ENCODE measurements at places on chromosomes 12 and 14.

GRCh38 chr12:94263011-94263811, 114.8 kb downstream of the PLXNC1 start:
- no peak for DNase-seq

GRCh38 chr14:92684801-92685560, 63.4 kb downstream of the LGMN start:
- DNase-seq, result no peak

GRCh38 chr14:81222126-81222525, 1.4 kb upstream of the GTF2A1 start:
- DNase-seq, result no peak

- DNase-seq, result peak; percentile 85
These were observed 28.2 kb downstream of the TSPAN19 start for GRCh38 chr12:85007836-85008235.

GRCh38 chr12:102249079-102249841, 51.6 kb upstream of the PMCH start:
- no peak for DNase-seq

DNA sequence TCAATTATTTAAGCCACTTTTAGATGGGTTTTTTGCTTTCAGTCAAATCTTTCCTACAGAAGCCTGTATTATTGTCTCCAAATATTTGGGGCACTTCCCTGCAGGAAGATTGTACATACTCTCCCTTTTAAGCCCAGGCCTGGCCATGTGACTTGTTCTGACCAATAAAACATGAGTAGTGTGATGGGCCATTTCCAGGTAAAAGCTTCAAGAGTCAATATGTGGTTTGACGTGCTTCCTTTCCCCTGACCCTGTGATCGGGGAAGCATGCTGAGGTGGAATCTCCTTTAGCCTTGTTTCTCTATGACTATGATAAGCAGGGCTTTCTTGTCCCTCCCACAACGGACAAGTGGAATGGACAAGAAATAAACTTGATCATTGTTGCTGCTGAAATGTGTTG, 14.2 kb upstream of the NIN start:
- no peak for DNase-seq

- DNase-seq, result no peak
These were observed 53.3 kb downstream of the WDR20 start for GRCh38 chr14:102192840-102193502.

- DNase-seq, result no peak
These were observed 206.6 kb downstream of the KSR2 start for GRCh38 chr12:117762143-117762542.

GRCh38 chr14:91419044-91419397, 1.4 kb upstream of the CCDC88C start:
- DNase-seq, result no peak

GRCh38 chr12:16607906-16608775, 2.2 kb upstream of the LMO3 start:
- DNase-seq, result no peak

GRCh38 chr12:123410041-123410412, 26.1 kb downstream of the KMT5A start:
- DNase-seq, result no peak

GRCh38 chr12:106445959-106446358, 88.4 kb downstream of the POLR3B start:
- DNase-seq, result no peak

DNA sequence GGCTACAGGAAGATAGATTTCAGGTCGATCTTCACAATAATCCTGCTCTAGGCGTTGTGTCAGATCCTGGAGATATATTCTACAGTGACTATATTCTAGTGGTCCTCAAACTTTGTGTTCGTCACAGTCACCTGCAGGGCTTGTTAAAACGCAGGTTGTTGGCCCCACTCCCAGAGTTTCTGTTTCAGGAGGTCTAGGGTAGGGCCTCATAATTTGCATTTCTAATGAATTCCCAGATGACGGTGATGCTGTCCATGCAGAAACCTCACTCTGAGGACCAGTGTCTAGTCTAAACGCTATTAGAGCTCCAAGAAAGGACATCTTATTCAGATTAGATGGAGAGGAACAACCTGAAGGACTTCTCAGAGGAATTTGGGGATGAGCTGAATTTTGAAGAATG, 13.2 kb upstream of the SLC6A13 start:
- DNase-seq, result no peak

- no peak for DNase-seq
These were observed 328.7 kb downstream of the RAD51B start for GRCh38 chr14:68148276-68148675.

- DNase-seq, result peak; percentile 11
These were observed 437 bp downstream of the ERO1A start for GRCh38 chr14:52694761-52695480.

GRCh38 chr14:39739796-39740195, 307.6 kb upstream of the FBXO33 start:
- no peak for DNase-seq

GRCh38 chr14:100192250-100192671, 32.8 kb upstream of the DEGS2 start:
- no peak for DNase-seq

GRCh38 chr12:70006619-70006973, 181.6 kb downstream of the MYRFL start:
- no peak for DNase-seq

DNA sequence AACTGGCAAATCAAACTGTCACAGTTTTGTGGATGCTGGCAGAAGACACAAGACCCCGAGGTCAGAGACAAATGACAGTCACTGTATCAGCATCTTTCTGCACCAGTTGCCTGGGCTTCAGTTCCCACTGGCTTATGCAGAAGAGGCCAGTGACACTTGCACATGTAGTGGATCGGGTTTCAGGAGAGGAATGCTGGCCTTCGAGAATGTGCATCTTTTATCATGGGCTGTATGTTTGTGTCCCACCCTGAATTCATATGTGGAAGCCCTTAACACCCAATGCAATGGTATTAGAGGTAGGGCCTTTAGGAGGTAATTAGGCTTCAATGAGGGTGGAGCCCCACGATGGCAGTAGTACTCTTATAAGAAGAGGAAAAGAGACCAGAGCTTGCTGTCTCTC, 150.9 kb downstream of the SLC15A4 start:
- no peak for DNase-seq

GRCh38 chr12:124537525-124538193, 29.8 kb downstream of the NCOR2 start:
- no peak for DNase-seq

DNA sequence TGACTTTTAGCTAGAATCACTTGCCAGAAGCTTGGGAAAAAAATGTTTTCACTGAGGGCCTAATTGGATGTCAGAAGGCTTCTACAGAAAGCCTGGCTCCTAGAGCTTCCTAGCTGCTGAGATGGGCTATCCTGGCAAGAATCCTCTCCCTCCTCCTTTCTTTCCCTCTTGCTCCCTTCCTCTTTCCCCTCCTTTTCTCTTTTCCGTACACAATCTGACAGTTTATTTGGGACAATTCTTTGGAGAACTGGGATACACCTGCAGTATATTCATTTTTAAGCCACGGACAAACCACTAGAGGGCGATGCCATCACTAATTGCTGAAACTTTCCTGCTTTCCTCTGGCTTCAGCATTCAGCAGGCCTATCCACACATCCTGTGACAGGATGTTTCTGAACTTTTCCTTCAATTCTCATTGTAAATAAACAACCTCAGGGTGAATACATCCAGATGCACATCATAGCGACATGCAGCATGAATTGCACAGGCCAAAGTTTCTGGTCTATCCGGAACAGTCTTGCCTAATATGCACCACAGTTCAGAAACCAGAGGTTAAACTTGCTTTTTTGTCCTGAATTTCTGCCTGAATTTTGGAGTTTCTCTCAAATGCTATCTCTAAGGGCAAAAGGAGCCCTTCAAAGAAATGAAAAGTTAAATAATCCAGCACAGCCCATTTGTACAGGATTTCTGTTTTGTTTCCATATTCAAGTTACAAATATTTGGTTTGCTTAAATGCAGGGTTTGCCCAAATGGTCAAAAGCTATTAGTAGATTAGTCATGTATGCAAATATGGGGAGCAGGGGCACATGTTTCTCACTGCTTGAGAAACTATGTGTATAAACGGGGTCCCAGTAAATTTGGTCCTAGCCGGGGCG, 142.8 kb downstream of the PAWR start:
- DNase-seq, result peak; percentile 93

- peak; percentile 64 for DNase-seq
These were observed 634 bp downstream of the MED13L start for GRCh38 chr12:116276652-116277466.

DNA sequence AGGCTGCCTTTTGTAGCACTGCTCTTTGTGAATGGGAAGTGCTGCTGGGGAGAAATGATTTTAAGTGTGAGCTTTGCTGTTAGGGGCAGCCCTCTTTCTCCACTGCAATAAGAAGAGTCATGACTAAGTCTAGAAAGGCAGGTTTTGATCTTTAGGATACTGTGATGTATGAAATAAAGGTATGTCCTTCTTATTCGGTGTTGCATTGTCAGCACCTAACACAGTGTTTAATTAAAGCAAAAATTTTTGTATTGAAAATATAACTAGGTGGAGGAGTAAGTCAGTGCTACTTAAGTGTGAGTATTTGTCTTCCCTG, 81.5 kb downstream of the ETV6 start:
- no peak for DNase-seq

DNA sequence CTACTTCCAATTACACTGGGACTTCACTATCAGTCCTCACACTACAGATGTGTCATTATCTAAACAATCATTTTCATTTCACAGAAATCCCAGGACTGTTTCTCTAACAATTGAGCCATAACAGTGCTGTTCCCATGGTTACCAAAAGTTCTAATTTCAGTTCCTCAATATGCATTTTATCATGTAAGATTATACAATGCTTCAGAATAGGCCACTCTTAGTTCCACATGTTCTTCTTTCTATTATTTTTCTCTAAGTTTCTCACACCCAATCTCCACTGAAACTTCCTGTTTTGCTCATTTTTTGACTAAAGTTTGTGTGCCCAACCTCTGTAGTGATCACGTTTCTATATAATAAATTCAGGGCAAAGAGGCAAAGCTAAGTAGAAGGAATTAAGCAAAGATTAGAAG, 185.8 kb downstream of the DUSP6 start:
- peak; percentile 78 for DNase-seq

DNA sequence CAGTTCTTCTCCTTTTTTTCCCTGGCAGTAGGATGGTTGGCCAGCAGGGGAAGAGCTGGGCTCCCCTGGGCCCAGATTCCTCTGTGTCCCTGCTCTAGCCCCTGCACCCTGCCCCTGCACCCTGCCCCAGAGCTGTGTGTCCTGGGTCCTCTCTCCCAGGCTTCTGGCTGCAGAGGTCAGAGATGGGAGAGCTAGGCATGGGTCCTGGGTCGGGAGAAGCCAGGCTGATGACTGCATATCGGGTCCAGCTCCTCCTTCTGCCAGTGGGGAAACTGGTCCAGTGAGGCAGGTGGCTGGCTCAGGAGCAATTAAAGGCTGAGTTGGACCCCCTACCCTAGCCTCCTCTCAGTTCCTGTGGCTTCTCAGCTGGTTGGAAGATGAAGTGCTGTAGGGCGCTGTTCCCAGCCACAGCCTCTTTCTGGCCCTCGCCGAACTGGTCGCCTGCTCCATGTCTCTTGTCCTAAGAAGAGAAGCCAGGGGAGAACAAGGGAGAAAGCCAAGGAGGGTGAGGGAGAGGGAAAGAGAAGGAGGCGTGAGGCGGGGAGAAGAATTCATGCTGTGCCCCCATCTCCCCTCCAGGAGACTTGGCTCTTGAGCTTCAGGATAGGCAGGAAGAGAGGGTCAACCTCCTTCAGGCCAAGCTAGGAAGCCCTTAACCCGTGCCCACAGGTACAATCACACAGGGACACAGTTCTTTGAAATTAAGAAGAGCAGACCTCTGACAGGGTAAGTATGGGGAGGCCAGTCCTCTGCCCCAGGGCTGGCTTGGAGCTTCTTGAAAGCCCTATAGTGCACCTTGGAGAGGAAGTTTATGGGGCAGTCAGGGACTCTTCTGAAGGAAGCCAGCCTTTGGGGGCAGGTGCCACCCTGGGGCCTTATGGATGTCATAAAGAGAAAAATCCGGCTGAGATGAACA, 9.5 kb downstream of the VASH1 start:
- no peak for DNase-seq

DNA sequence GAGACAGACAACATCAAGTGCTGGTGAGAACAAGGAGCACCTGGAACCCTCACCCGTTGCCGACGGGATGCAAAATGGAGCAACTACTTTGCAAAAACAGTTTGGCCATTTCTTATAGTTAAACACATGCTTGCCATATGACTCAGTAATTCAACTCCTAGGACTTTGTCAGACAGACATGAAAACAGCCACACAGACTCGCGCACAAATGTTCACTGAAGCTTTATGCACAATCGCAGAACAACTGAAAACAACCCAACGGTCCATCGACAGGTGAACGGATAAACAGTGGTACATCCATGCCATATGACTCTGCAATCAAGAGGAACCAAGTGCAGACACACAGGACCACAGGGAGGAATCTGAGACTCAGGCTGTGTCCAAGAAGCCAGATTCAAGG, 30.8 kb downstream of the NCOR2 start:
- DNase-seq, result peak; percentile 44

- DNase-seq, result no peak
These were observed 1.6 kb downstream of the YARS2 start for GRCh38 chr12:32754111-32754510.

DNA sequence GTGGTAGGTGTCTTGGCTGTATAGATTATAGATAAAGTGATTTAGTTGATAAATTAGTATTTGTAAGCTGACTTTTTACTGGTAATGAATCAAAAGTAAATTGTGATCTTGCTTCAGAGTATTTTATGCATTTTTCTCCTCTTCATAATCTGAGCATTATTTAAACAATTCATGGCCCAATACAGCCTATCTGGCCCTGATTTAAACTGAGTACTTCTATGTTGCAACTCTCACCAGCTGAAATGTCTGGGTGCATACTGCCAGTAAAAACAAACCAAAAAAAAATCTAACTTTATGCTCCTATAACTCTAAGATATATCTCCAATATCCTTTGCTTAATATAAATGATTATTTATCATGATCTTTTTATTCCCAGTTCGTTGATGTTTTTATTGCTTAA, 86.6 kb downstream of the MIA2 start:
- DNase-seq, result peak; percentile 58

GRCh38 chr14:55446833-55447232, 6.4 kb upstream of the TBPL2 start:
- DNase-seq, result peak; percentile 28

DNA sequence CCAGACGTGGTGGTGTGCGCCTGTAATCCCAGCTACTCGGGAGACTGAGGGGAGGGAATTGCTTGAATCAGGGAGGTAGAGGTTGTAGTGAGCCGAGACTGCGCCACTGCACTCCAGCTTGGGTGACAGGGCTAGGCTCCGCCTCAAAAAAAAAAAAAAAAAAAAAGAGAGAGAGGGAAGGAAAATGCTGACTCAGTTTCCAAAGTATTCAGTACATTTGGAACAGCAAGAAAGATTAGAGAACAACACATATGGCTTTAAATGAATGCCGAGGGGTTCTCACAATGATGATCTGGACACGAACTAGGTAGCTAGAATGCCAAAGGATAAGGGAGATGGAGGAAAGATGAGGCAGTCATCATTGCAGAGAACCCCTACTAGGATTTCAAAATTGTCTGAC, 97.4 kb downstream of the NAV3 start:
- DNase-seq, result no peak

- DNase-seq, result no peak
These were observed 179.3 kb upstream of the BTG1 start for GRCh38 chr12:92324849-92325500.

Data from fibroblast of gingiva (primary cell).